ENCODE measurements at places on chromosomes 2 and 18.

GRCh38 chr18:76996429-76996828, 136.2 kb downstream of the MBP start:
- DNase-seq = no peak

DNA sequence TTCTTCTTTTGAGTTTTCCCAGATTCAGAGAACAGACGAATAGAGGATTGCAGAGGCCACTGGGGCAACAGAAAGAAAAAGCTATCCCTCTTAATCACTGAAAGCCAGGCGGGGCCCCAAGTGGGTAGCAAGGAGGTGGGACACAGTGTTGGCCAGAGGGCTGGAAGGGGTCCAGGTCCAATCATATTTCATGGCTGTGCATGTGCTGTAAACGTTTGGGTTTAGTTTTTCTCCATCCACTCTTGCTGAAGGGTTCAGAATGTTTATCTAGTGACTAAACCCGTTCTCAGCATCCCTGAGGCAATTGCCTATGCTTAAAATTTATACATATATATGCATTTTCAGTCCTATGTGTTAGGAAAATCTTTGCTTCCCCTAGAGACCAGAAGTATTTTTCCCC, 99.4 kb upstream of the EPHA4 start:
- DNase-seq = no peak

DNA sequence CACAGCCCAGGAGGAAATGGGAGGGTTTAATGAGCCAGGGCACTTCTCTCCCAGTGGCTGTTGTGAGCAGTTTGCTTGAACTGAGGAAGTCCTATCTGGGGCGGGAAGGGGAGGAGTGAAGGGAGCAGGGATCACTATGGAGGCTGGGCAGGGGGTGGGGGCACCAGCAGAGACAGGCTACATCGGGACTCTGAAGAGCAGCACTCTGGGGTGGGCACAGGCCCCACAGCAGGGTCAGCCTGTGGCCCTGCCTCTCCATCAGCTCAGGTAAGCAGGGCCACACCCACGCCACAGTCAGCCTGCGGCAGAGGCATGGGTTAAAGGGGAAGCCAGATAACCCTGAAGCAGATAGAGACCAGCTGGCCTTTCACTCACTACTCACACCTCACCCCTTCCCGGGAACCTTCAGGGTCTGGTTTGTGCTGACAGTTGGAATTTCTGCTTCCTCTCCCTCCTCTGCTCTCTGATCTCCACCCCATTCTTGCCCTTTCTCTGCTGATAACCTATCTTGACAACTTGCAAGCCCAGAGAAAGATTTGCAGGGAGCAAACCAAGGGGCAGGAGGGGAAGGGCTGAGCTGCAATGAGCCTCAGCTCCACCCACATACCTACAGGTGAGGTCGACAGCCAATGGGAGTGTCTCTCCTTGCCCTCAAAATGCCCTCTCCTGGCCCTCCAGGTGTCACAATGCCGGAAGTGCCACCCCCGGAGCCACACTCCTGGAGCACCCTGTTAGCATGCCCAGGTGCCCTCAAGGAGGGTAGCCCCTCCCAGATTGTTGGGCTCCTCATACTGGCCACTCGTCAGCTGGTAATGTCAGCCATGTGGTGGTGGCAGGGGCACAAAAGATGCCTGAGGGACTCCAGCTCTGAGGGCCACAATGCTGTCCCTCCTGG, 3.7 kb downstream of the SIGLEC15 start:
- no peak for DNase-seq

DNA sequence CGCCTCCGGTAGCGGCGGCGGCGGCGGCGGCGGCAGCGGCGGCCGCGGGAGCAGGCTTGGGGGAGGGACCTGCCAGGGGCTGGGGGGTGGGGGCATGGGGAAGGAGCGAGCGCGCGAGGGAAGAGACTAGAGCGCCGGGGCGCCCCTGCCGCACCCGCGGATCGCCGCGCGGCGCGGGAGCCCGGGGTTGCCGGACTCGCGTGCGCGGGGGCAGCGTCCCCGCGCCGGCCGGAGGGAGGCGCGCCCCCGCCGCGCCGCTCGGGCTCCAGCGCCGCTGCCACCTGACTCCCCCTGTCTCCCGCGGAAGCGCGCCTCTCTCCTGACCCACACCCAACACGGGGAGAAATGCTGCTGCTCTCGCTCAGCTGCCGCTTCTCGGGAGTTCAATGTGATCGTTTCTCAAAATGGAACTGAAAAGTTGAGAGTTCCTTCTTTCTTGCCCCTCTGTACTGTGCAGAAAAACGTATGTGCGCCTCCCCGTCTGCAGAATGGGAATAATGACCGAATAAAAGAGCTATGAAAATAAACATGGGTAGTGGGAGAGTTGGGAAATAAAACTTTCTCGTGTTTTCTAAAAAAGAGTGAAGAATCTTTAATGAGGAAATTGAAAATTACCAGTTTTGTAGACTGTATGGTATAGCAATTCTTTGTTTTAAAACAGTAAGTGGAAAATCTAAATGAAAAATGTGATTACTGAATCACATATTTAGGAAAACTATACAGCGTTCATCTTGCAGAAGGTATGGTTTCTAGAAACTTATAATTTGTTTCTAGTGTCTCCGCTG, 455 bp upstream of the TLK1 start:
- peak; percentile 67 for DNase-seq

Measured in Jurkat, Clone E6-1 (cell line).